ENCODE measurements at places on chromosomes 3 and 15. TPM values are rescaled to one million over a fixed set of nuclear protein-coding genes. Genes with fewer than 3 reads are reported as not detected.

The CPNE9 gene
- not detected for total RNA-seq

GRCh38 chr3:11379824-11380701 lies 107.9 kb downstream of the ATG7 start:
- peaks cover 11% of the 10 kb centered on the region for H3K4me1 ChIP-seq
- no peak overlapping the region for H3K4me3 ChIP-seq
- H3K27ac ChIP-seq = peak overlapping the region; percentile 69
- no peaks in the 10 kb centered on the region for H3K27me3 ChIP-seq
- no peak for DNase-seq

The GLDN gene
- 83.7 TPM for total RNA-seq

- no peaks in the 10 kb centered on the region for H3K4me1 ChIP-seq
- no peaks in the 10 kb centered on the region for H3K36me3 ChIP-seq
- no peaks in the 10 kb centered on the region for H3K27me3 ChIP-seq
- H3K27ac ChIP-seq = no peak overlapping the region
Observed at GRCh38 chr3:58246148-58247047, 8.8 kb downstream of the ABHD6 start.

GRCh38 chr15:80401456-80401855 lies 2.7 kb upstream of the ARNT2 start:
- H3K36me3 ChIP-seq = no peaks in the 10 kb centered on the region
- H3K4me1 ChIP-seq = peaks cover 19% of the 10 kb centered on the region
- peaks cover 15% of the 10 kb centered on the region for H3K27me3 ChIP-seq
- H3K27ac ChIP-seq = no peak overlapping the region
- no peak for DNase-seq

- H3K36me3 ChIP-seq = no peaks in the 10 kb centered on the region
- no peak for DNase-seq
- no peak overlapping the region for H3K4me3 ChIP-seq
- H3K4me1 ChIP-seq = peaks cover 83% of the 10 kb centered on the region
- H3K27me3 ChIP-seq = no peaks in the 10 kb centered on the region
- peak overlapping the region; percentile 38 for H3K27ac ChIP-seq
Observed at GRCh38 chr15:31360843-31361763, 34.5 kb downstream of the KLF13 start.

GRCh38 chr3:123498761-123499160 lies 49.9 kb upstream of the ADCY5 start:
- H3K27me3 ChIP-seq = no peaks in the 10 kb centered on the region
- no peak overlapping the region for H3K27ac ChIP-seq
- no peak for DNase-seq
- H3K4me1 ChIP-seq = no peaks in the 10 kb centered on the region
- H3K4me3 ChIP-seq = no peak overlapping the region
- H3K36me3 ChIP-seq = peaks cover 57% of the 10 kb centered on the region

The SLC2A2 gene
- not detected for total RNA-seq

The GOLGA8M gene
- 4.9 TPM for total RNA-seq

The EFCAB12 gene
- total RNA-seq = 2.2 TPM

DNA sequence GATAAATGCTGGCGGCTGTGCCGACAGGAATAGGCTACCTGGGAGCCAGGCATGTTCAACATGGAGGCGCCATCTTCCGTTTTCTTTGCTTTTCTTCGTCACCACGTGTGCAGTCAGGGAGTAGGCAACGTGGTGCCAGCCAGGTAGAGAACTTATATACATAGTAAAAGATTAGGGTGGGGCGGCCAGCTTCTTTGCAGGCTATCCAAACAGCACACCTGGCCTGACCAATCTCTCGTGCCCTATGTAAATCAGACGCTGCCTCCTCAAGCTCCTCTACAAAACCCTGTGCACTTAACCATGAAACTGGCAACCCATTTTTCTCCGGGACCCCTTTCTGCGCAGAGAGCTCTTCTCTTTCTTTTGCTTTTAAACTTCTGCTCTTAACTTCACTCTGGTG lies 28.6 kb upstream of the OR5K4 start:
- no peaks in the 10 kb centered on the region for H3K36me3 ChIP-seq
- DNase-seq = no peak
- H3K4me3 ChIP-seq = no peak overlapping the region
- H3K4me1 ChIP-seq = no peaks in the 10 kb centered on the region
- no peak overlapping the region for H3K27ac ChIP-seq
- peaks cover 3% of the 10 kb centered on the region for H3K27me3 ChIP-seq

GRCh38 chr3:57017459-57017845 lies 43.0 kb upstream of the SPATA12 start:
- H3K4me1 ChIP-seq = no peaks in the 10 kb centered on the region
- no peak overlapping the region for H3K4me3 ChIP-seq
- no peak overlapping the region for H3K27ac ChIP-seq

The CMTM8 gene
- 2.9 TPM for total RNA-seq

The HTR3E gene
- not detected for total RNA-seq

The KAT2B gene
- total RNA-seq = 69.9 TPM

GRCh38 chr3:42690766-42691680 lies 5.7 kb downstream of the KLHL40 start:
- no peaks in the 10 kb centered on the region for H3K4me1 ChIP-seq
- no peak for DNase-seq
- no peak overlapping the region for H3K4me3 ChIP-seq
- no peaks in the 10 kb centered on the region for H3K27me3 ChIP-seq
